ENCODE measurements at places on chromosomes 2 and 18.

- no peak overlapping the region for H3K4me3 ChIP-seq
- no peaks in the 10 kb centered on the region for H3K36me3 ChIP-seq
- no peaks in the 10 kb centered on the region for H3K27me3 ChIP-seq
- peak; percentile 69 for DNase-seq
- H3K4me1 ChIP-seq, result peaks cover 29% of the 10 kb centered on the region
These were observed 174.2 kb downstream of the MIB1 start for GRCh38 chr18:21914739-21915319.

GRCh38 chr2:40658941-40659340 lies 207.1 kb upstream of the SLC8A1 start:
- no peaks in the 10 kb centered on the region for H3K4me1 ChIP-seq
- no peaks in the 10 kb centered on the region for H3K27me3 ChIP-seq
- no peaks in the 10 kb centered on the region for H3K36me3 ChIP-seq
- H3K27ac ChIP-seq, result no peak overlapping the region
- H3K4me3 ChIP-seq, result no peak overlapping the region

DNA sequence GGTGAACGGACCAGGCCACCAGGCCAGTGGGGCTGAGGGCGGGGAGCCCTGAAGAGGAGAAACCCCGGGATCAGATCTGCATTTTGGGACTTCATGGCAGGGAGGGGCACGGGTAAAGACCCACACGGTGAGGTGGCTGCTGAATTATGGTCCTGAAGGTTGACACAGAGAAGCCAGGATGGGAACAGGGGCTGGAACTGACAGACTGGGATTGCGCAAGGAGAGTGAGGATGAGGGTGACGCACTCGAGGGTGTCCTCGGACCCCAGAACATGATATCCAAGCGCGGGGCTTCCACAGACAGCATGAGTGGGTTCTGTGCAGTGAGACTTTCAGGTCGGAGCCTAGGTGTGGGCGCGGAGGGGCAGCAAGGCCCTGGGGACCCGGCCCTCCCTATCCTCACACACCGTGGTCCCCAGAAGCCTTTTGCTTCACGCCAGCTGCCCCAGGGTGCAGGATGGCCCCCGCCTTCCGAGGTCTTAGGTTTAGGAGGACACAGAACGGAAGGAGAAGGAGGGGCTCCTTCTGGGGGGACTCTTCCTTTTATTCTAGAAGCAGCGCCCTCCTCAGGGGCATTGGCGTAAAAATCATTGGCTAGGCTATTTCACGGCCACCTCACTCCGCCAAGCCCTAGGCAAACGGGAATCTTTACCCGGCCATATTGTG lies 416.8 kb upstream of the HS6ST1 start:
- no peak overlapping the region for H3K4me3 ChIP-seq
- no peaks in the 10 kb centered on the region for H3K36me3 ChIP-seq
- DNase-seq, result no peak
- no peaks in the 10 kb centered on the region for H3K4me1 ChIP-seq
- no peak overlapping the region for H3K27ac ChIP-seq

DNA sequence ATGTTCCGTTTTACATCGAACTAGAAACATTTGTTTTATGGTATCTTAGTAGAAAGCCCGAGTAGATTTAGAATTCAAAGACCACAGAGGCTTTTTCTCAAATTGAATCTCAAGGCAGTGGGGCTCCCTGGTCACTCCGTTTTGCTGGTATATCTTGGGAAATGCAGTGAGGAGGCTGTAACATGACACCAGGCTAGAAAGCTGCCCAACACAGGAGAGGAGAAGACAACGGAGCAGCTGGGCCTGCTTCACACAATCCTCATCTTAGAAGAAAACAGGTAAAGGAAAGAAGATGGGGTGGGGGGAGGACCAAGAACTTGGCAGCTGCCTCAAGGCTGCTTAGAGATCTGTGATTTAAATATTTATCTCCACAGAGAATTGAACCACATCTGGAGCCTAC lies 38.3 kb upstream of the EPB41L3 start:
- H3K4me3 ChIP-seq, result no peak overlapping the region
- no peaks in the 10 kb centered on the region for H3K27me3 ChIP-seq
- no peak overlapping the region for H3K27ac ChIP-seq
- DNase-seq, result no peak
- no peaks in the 10 kb centered on the region for H3K4me1 ChIP-seq

DNA sequence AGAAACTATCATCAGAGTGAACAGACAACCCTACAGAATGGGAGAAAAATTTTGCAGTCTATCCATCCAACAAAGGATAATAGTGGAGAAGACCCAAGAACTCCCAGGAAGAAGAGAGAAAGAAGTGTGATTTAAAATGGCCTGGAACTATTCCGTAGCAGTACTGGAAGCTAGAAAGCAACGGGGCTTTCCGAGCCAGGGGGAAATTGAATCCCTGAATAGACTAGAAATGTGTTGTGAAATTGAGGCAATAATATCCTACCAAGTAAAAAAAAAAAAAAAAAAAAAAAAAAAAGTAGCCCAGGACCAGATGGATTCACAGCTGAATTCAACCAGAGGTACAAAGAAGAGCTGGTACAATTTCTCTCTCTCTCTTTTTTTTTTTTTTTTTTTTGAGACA lies 69.3 kb downstream of the FARP2 start:
- no peak overlapping the region for H3K27ac ChIP-seq
- no peaks in the 10 kb centered on the region for H3K4me1 ChIP-seq
- H3K4me3 ChIP-seq, result no peak overlapping the region
- no peaks in the 10 kb centered on the region for H3K27me3 ChIP-seq
- peaks cover 1% of the 10 kb centered on the region for H3K36me3 ChIP-seq

GRCh38 chr2:88683160-88684021 lies 8.1 kb upstream of the RPIA start:
- no peaks in the 10 kb centered on the region for H3K27me3 ChIP-seq
- peaks cover 4% of the 10 kb centered on the region for H3K4me1 ChIP-seq
- H3K4me3 ChIP-seq, result no peak overlapping the region

DNA sequence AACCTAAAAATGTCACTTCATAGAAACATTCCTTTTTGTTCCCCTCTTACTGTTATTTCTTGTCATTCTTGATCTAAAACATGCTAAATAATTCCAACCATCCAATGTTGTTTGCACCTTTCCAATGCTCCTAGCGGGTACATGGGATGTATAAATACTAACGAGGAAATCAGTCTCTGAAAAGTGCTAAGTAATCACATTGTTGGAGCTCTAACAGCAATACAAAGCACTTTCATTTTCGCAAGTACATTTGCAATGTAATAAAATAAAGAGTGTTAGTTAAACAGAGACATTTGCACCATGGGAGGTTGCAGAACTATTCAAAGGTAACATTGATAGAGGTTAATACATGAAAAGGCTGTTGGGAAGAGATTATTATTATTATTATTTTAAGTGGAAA lies 286.2 kb upstream of the ACVR2A start:
- no peak for DNase-seq
- H3K27ac ChIP-seq, result no peak overlapping the region
- H3K4me3 ChIP-seq, result no peak overlapping the region

DNA sequence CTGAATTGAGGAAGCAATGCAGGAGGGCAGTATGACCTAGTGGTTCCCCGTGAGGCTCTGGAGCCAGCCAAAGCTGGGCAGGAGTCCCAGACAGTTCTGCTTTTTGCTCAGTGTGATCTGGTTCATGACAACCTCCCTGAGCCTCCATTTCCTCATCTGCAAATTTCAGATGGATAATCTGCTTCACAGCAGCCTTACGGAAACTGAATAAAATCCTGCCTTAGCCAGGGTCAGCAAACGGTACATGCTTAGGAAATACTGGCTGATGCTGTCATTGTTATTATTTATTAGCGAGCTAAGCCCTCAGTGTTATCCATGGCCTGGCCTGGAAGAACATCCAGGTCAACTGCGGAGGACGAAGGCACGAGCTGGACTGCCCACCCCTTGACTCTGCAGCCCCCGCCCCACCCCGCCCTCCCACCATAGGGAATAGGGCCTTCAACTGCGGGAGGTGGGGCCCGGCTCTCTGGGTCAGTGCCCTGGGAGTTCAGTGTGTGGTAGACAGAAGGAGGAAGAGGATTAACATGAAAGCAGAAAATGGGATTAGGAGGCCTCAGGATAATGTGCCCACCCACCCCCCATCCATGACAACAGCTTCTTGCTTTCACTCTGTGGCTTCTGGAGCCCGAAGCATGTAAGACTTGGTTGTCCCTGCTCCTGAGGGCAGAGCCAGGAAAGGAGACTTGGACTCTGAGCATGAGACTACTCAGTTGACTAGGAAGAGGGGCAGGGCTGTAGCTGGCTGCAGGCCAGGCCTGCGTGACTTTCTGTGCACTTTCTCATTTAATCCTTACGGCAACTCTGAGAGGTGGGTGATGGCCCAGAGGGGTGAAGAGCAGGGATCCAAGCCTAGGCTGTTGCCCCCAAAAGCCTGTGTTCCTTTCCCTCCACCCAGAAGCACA lies 13.1 kb downstream of the PKDCC start:
- peaks cover 84% of the 10 kb centered on the region for H3K4me1 ChIP-seq
- no peak overlapping the region for H3K4me3 ChIP-seq
- H3K27me3 ChIP-seq, result no peaks in the 10 kb centered on the region
- H3K27ac ChIP-seq, result peak overlapping the region; percentile 96
- H3K36me3 ChIP-seq, result peaks cover 17% of the 10 kb centered on the region
- no peak for DNase-seq

DNA sequence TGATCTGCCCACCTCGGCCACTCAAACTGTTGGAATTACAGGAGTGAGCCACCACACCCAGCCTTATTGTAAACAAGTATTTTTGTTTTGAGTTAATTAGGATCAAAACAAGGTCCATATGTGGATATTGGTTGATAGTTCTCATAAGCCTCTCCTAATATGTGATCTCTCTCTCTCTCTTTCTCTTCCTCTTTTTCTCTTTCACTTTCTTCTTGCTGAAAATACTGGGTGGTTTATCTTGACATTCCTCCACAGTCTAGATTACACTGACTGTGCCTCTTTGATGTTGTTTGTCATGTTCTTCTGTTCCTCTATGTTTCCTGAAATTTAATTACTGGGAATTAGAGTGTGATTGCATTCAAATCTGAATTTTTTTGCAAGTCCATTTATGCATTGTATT lies 547.5 kb upstream of the NRXN1 start:
- no peaks in the 10 kb centered on the region for H3K36me3 ChIP-seq
- H3K4me1 ChIP-seq, result no peaks in the 10 kb centered on the region
- H3K4me3 ChIP-seq, result no peak overlapping the region
- H3K27me3 ChIP-seq, result no peaks in the 10 kb centered on the region
- H3K27ac ChIP-seq, result no peak overlapping the region

DNA sequence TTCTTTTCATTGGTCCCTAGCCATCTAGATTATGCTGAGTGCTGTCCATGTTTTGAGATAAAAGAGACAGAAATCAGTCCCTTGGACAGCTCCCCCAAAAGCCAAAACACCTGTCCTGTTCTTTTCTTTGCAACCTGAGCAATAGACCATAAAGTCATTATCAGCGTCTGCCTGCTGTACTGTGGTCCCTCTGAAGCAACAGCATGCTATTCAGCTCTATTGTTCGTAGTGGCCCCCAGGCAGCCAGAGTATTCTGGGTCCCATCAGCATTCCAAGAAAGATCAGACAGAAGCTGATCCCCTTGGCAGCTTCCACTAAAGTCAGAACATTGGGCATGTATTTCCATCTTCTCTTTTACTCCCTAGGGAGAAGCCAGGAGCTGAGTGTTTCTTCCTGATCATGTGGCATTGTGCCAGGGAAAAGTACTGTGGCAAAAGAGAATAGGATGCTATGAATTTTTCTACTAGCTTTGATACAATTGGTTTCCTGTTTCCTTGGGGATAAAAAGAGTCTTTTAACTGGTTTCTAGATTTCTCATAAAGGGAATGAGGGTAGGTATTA lies 33.6 kb upstream of the ZSWIM2 start:
- no peak overlapping the region for H3K27ac ChIP-seq
- no peak for DNase-seq
- H3K4me3 ChIP-seq, result no peak overlapping the region

DNA sequence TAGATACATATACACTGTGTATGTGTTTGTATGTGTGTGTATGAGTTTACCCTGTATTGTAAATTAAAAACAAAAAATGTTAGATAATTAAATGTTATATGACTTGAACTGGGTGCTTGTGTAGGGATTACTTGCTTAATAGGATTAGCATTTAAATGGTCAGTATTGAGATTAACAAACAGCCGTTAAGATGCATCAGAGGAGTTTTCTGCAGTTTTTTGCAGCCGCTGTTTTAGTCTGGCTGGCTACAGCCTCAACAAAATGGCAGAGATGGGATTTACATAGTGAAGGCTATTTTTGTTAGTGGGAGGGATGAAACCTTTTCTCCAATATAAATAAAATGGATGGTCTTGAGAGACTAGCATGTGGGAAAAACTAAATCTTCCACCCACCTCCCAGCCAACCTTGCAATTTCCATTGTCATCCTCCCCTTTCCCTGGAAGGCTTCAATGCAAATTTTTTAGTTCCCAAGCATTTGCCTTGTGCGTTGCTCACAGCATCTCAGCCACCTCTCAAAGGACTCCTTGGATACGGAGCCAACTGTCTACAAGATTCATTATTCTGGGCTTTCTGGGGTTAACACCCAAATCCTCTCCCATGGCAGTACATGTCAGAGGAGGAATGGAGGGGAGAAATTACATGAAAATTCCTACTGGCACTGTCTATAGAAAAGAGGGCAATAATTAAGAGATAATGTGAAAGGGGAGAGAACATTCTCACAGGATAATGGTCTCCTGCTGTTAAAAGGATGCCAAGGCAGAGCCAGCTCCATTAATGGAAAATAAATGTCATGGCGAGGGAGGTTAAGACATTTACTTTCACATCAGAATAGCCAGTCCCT lies 351.9 kb downstream of the CDH2 start:
- no peak for DNase-seq
- H3K4me1 ChIP-seq, result no peaks in the 10 kb centered on the region
- no peak overlapping the region for H3K27ac ChIP-seq
- H3K27me3 ChIP-seq, result no peaks in the 10 kb centered on the region

GRCh38 chr2:96508521-96509113 lies 3.5 kb upstream of the NEURL3 start:
- peaks cover 42% of the 10 kb centered on the region for H3K4me1 ChIP-seq

DNA sequence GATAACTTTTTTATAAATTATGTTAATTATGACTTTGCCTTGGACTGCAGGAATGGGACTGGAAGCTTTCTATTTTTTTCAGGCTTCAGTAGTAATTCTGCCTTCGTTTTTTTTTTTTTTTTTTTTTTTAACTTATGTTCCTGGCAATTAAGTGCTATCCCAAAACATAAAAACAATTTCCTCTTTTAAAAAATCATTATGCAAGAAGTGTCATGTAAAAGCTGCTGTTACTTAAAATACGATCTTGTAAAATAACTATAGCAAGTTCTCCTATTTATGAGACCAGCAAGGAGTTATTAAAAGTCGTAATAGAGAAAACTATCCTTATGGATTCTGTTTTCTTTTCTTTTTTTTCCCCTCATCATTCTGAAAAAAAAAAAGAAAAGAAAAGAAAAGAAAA lies 301.6 kb upstream of the FBXO11 start:
- no peaks in the 10 kb centered on the region for H3K4me1 ChIP-seq
- DNase-seq, result no peak

DNA sequence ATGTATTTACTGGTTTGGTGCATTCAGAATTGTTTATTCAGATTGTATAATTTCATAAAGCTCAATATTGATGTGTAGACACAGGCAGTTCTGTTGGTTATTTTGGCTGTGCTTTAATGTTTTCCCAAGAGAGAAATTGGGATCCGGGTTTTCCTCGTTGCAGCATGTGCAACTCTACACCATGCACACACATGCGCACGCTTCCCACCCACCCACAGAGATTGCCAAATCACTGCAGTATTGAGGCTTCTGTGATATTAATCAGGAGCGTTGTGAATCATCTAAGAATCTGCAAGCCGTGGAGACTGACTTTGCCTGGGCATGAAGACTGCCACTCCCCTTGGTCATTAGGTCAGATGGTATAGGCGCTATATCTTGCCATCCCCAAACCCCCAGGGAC lies 571.5 kb downstream of the SLC4A3 start:
- H3K4me3 ChIP-seq, result no peak overlapping the region
- peaks cover 7% of the 10 kb centered on the region for H3K4me1 ChIP-seq
- no peaks in the 10 kb centered on the region for H3K27me3 ChIP-seq
- H3K36me3 ChIP-seq, result no peaks in the 10 kb centered on the region
- DNase-seq, result no peak
- no peak overlapping the region for H3K27ac ChIP-seq
